ENCODE measurements at places on chromosomes 7 and 10. TPM values are rescaled to one million over a fixed set of nuclear protein-coding genes. Genes with fewer than 3 reads are reported as not detected.

GRCh38 chr10:58014436-58014835 lies 253.3 kb downstream of the IPMK start:
- DNase-seq, result no peak

DNA sequence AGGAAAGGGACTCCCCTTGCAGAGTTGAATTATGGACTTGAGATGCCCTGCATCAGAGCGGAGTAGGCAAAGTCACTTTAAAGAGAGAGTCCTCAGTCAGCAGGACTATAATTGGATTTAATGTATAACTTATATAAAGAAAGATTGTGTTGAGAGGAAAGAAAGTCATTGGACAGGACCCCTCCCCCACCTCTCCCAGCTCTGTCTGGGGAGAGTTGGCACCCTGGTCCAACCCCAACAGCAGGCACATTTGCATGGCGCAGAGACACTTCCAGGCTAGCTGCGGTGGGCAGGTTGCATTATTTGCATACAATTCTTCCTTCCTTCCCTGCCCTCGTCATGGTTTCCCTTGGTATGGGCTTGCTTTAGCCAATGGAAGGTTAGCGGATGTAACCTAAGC lies 46.1 kb upstream of the NPTX2 start:
- DNase-seq, result no peak

GRCh38 chr10:48464871-48465736 lies 139.8 kb downstream of the ARHGAP22 start:
- DNase-seq, result no peak

DNA sequence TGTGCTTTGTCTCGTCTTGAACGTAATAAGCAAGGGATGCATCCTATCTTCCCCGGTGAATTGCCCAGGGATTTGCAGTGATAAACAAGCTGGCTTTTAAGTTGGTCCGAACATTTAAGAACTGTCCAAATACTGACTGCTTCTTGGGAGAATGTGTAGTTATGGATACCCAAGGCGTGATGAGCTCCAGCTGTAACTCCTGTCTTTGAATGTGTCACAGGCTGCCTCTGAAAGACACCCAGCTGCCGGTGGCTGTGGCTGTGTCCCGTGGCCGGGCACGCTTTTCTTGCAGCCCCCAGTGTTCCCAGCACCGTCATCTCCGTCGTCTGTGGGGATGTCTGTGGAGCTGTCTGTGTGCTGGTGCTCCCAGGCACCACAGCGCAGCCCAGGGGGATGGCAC lies 118.1 kb downstream of the GLRX3 start:
- DNase-seq, result no peak

DNA sequence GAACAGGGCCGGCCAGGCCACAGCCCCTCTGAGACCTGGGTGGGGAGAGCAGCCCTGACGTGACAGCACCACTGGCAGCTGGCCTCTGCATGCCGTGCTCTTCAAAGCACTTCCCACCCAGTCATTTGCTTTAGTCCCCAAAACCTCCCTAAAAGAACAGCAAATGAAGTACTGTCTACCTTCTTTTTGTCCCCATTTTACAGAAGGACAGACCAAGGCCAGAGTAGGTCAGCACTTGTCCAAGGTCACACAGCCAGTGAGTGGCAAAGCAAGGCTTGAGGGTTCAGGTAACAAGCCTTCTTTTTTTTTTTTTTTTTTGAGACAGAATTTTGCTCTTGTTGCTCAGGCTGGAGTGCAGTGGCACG lies 15.1 kb downstream of the ATP6V1F start:
- DNase-seq, result no peak

GRID1 gene
- total RNA-seq, result not detected

NACAD gene
- not detected for total RNA-seq

GRCh38 chr7:152711444-152711944 lies 35.6 kb upstream of the XRCC2 start:
- DNase-seq, result no peak

DNA sequence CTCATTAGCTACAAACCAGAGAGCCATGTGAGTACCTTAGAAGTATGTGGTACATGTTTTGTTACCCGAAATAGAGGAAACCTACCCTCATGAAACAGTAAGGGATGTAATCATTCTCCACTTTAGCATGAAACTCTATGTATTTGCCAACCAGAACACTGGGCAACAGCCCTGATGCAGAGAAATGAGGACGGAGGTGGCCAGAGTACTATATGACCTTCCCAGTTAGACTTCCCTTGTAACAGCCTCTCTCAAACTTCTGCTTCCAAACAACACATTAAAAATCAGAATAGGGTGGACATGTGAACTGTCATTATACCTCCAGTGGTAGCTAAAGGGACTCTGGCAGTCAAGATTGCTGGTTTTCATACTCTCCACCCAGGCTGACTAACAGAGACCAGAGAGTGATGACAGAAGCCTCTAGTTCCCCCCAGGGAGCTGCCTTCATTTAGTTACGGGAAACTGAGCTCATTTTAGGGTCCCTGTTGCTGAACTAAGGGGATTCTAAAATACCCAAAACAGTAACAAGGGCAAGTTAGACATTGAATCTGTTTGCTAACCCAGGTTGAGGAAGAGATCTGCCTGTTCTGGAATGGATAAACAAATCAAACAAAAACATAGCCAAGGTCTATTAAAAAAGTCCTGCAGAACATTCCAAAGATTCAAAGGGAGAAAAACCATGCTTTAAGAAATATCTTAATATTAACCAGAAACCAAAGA lies 83.1 kb downstream of the VPS41 start:
- DNase-seq, result no peak

BTBD16 gene
- not detected for total RNA-seq

SLC26A5 gene
- total RNA-seq, result not detected

TMEM236 gene
- total RNA-seq, result not detected

GRCh38 chr7:69418869-69419670 lies 179.2 kb upstream of the AUTS2 start:
- DNase-seq, result no peak

- no peak for DNase-seq
Measured at GRCh38 chr10:51109801-51110533, 35.7 kb downstream of the PRKG1 start.

SLC18A3 gene
- total RNA-seq, result not detected

DNA sequence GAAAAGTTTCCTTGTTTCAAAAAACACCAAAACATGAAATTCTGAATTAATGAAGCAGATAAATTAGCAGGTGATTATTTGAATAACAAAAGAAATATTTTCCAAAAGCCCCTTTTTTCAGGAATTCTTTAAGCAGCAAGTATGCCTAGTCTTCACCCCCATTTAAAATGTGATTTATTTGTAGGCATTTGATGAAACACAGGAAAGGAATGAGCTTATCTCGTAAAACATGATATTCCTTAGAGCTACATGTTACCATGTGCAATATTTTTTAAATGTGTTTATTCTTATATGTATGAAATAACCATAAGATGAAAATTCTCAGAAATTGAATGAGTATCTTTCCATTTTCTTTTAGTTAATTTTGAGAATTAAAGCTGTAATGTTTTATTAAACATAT lies 106.1 kb downstream of the CHN2 start:
- no peak for DNase-seq

SPDYE2B gene
- not detected for total RNA-seq

NAT16 gene
- total RNA-seq, result not detected

DNA sequence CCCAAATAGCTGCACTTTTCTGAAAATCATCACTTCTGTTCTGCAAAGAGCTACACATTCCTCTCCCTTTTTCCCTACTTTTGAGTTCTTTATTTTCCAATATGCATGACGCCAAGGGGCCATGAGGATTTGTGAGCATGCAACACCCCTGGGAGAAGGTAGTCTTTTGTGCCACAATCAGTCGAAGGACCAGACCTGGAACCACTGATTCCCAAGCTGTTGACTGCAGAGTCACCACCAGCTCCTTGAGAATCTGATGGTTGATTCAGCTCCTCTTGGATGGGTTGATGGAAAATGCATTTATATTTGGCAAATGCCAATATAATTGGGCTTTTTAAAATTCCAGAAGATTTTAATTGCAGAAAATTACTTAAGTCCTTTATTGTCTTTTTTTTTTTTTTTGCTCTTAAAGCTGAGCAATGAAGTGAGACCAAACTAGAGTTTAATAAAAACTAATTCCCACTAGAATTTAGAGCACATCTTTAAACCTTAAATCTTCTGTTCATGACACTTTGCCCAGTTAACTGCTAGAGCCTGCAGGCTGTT lies 554.1 kb downstream of the TNS3 start:
- DNase-seq, result no peak

- no peak for DNase-seq
Measured at GRCh38 chr10:123836418-123837145, 55.0 kb downstream of the CPXM2 start.

- DNase-seq, result no peak
Measured at GRCh38 chr7:53542157-53542556, 506.7 kb downstream of the POM121L12 start.

DNA sequence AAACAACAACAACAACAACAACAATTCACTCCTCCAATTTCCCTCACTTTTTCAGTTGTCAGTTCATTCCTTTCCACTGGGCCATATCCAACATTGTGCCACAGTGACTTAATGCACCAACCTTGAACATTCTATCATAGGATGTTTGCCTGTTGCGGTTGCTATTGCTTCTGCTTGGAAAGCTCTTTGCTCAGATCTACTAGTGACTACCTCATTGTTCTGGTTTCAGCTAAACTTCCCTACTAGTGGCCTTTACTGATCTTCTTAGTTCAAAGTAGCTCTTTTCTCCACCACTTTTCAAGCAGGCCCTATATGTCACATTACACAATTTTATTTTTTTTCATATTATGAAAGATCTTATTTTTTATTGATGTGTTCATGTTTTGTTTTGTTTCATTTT lies 9.8 kb upstream of the STEAP4 start:
- no peak for DNase-seq

CNPY1 gene
- total RNA-seq, result not detected

DNA sequence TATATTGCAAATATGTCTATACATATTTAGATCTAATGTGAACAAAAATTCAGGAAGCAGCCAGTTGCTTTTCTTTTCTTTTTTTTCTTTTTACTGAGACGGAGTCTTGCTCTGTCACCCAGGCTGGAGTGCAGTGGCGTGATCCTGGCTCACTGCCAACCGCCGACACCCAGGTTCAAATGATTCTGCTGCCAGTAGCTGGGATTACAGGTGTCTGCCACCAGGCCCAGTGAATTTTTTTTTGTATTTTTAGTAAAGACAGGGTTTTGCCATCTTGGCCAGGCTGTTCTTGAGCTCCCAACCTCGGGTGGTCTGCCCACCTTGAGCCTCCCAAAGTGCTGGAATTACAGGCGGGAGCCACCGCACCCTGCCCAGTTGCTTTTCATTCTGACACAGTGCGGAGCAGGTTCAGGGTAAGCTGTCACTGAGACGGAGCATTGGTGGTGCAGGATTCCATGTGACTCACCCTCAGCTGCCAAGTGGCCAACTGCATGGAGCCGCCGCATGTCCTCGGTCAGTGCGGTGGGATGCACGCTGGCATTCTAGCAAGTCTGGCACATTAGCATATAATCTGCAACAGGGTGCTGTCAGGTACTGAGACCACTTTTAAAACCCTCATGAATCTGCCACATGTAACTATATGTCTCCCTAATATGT lies 362.7 kb downstream of the DNAJB6 start:
- DNase-seq, result no peak

DNA sequence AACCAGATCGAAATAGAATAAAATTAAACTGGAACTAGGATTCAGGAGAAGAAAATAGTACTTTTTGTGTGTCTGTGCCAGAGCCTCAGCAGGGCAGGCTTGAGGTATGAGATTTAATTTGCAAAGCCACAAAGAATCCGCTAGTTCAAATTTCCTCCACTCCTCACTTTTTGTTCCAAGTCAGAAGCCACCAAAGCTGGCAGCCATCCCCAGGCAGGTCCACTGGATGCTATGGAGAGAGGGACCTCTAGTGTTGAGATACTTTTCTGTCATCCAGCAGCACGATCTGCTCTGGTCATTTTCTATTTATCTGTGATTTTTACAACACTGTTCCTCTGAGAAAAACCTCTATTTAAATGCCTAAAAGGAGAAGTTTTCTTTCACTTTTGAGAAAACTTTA lies 147.9 kb upstream of the FRMD4A start:
- no peak for DNase-seq

VAX1 gene
- total RNA-seq, result not detected

- no peak for DNase-seq
Measured at GRCh38 chr10:21176934-21177480, 279.9 kb upstream of the NEBL start.

All from activated CD4-positive, alpha-beta T cell treated with anti-CD3 and anti-CD28 coated beads, Interleukin-2, amount 10 ng/mL, durations not matched to agents 7 days and 5 days (primary cell).